ENCODE measurements at places on chromosomes 5 and 9.
A peak's percentile ranks its signal among the peaks of the same experiment; 100 is the strongest.

DNA sequence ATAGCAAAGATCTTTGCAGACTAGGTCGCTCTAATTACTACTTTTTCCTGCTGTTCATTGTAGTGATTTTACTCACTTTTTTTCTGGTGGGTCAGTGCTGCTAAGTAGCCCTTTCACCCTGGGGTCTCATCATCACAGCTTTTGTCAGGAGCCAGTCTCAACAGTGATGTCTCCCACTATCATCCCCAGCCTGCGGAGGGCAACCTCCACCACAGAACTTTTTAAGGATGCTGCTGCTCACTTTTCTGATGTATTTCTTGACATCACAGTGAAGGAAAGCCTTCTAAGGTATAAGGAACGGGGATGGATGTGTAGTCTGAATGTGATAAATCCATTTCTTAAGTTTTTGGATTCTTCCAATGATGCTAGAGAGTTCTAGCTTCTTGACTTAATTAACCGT lies 242.5 kb upstream of the RIOK2 start:
- no peak for ATAC-seq

- ATAC-seq: no peak
These were observed 239.3 kb downstream of the ARHGEF28 start for GRCh38 chr5:73865315-73865714.

DNA sequence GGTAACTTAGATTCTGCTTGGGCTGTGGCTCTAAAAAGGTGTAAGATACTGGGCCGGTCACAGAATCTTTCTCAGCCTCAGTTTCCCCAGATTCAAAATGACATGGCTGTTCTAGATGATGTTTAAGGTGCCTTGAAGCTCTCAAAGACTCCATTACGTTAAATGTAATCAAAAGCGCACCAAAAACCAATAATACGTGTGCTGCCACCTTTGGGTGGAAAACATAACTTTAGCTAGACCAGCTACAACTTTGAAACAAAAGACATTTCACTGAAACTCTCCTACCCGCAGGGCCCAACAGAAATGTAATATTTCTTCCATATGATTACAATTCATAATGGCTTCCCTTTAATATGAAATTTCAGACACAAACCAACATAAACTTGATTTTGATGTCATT lies 35.0 kb upstream of the PCSK5 start:
- no peak for ATAC-seq

DNA sequence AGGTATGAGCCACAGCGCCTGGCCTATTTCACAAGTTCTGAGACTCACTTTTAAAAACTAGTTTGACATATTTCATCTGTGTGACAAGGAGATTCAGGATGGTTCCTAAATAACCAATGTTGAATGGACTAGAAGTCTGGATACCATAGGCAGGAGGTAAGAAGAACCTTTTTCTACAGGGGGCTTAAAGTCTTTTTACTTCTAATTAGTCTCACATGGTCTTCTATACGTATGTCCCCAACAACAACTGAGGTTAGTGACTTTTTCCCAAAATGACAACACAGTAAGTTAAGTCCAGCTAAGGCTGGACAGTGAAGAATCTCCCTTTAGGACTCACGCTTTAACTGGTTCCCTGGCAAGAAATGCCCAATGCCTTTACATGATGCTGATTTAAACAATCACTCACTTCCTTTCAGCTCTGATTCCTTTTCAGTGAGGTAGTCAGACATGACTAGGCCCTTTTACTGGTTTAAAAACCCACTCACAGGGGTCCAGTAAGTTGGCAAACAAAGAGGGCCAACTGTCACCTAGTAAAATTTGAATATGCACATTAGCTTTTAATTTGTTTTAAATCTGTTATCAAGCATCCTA lies 12.1 kb upstream of the HAUS6 start:
- no peak for ATAC-seq

DNA sequence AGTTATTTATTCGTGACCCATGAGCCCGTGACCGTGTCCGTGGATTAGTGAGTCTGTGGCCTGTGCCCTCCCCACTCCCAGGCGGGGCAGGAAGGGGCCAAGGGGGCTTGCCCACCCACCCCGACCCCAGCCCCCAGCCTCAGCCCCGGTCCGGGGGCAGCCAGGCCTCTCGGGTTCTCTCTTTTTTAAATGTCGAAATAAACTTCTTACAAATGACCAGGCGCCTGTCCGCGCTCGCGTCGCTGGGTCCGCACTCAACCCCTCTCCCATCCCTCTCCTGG lies 7.6 kb downstream of the BARHL1 start:
- peak; percentile 11 for ATAC-seq

GRCh38 chr5:94094793-94095441 lies 353.5 kb upstream of the POU5F2 start:
- ATAC-seq: no peak

GRCh38 chr5:91245871-91246270 lies 137.2 kb downstream of the ARRDC3 start:
- ATAC-seq: no peak

All from motor neuron (in vitro differentiated cells).